Small intestine (tissue), 16 donors: ENCODE measurements at places on chromosomes 11 and 22. TPM values are rescaled to one million over a fixed set of nuclear protein-coding genes. Genes with fewer than 3 reads are reported as not detected.

- no peak for DNase-seq
Measured at GRCh38 chr11:127106938-127107337, 106.4 kb upstream of the KIRREL3 start.

GRCh38 chr11:70268526-70268925 is 2.0 kb upstream of the PPFIA1 start:
- no peak for DNase-seq

DNA sequence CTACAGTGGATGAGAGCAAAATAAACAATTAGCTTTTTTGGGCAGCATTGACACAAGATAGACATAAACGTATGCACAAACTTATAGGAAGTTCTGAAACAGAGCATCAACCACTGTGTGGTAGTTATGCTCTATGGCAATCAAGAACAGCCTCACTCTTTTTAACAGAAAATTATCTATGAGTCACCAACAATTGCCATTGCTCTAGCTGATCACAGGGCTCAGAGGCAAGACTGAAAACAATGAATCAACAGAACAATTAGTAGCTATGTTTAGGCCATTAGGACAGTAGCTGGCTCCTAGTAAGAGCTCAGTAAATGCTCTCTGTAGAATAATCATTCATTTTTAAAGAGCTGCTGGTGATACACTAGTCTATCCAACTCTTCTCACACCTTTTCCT is 34.9 kb upstream of the PICALM start:
- DNase-seq = no peak

The PANX2 gene
- 0.12 TPM for polyA plus RNA-seq

- no peak for DNase-seq
Measured at GRCh38 chr11:110028921-110029320, 64.3 kb upstream of the ZC3H12C start.

The DUSP8 gene
- polyA plus RNA-seq = 8.1 TPM

The ARHGAP20 gene
- 1.1 TPM for polyA plus RNA-seq

The GAL3ST3 gene
- not detected for polyA plus RNA-seq

GRCh38 chr11:67287355-67288197 is 1.5 kb upstream of the ANKRD13D start:
- no peak for DNase-seq

GRCh38 chr11:59253001-59253400 is 40.3 kb upstream of the MPEG1 start:
- DNase-seq = no peak

DNA sequence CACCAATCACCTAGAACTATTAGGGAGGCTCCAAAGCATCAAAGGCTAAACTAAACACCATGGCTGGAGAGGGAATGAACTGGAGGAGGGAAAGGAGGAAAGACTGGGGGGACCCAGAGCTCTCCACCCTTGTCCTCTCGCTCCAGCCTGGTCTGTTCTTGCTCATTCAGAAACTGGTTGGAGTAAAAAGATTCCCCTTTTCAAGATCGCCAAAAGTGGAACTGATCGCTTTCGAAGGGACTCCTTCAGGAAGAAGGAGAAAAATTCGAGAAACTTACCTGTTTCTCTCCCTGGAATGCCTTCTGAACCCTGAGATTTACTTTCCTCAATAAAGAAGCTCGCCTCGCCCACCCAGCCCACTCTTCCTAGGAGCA is 46.9 kb downstream of the OR4D9 start:
- no peak for DNase-seq
